CD14-positive monocyte (primary cell): ENCODE measurements at places on chromosomes 3 and 15. TPM values are rescaled to one million over a fixed set of nuclear protein-coding genes. Genes with fewer than 3 reads are reported as not detected.
A peak's percentile ranks its signal among the peaks of the same experiment; 100 is the strongest.

- H3K36me3 ChIP-seq: peaks cover 56% of the 10 kb centered on the region
- H3K27me3 ChIP-seq: no peaks in the 10 kb centered on the region
- H3K4me1 ChIP-seq: no peaks in the 10 kb centered on the region
- H3K27ac ChIP-seq: no peak overlapping the region
- no peak for DNase-seq
Observed at GRCh38 chr3:47854267-47854666, 51.3 kb downstream of the DHX30 start.

GRCh38 chr15:88032787-88033186 lies 223.8 kb downstream of the NTRK3 start:
- H3K4me1 ChIP-seq: no peaks in the 10 kb centered on the region
- no peak overlapping the region for H3K27ac ChIP-seq
- H3K27me3 ChIP-seq: peaks cover 2% of the 10 kb centered on the region
- H3K36me3 ChIP-seq: no peaks in the 10 kb centered on the region
- DNase-seq: no peak
- H3K4me3 ChIP-seq: no peak overlapping the region

DNA sequence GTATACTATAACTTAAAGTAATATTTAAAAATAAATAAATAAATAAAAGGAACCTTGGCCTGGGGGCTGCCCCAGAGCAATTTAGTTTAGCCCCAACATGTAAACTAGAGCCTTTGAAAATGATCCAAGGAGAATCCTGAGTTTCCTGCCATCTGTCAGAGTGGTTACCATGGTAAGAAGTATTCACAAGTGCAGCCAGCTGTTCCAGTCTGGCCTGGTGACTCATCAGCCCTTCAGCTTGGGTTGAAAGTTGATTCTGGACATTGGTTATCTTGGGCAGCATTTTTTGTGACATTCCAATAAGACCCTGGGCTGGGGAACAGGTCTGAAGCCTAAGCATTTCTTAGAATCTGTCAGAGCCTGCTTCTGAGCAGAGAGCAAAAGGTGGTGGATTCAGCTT lies 72.7 kb upstream of the LRTM1 start:
- peak overlapping the region; percentile 31 for H3K27ac ChIP-seq
- H3K4me3 ChIP-seq: no peak overlapping the region
- no peak for DNase-seq
- peaks cover 52% of the 10 kb centered on the region for H3K36me3 ChIP-seq

DNA sequence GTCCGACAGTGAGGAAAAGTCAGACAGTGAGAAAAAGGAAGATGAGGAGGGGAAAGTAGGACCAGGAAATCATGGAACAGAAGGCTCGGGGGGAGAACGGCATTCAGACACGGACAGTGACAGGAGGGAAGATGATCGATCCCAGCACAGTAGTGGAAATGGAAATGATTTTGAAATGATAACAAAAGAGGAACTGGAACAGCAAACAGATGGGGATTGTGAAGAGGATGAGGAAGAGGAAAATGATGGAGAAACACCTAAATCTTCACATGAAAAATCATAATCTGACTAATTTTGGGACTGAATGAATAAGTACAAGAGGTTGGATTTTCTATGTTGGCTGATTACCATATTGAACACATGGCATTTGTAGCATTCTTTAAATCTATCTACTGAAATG lies 26.2 kb downstream of the SEC62 start:
- DNase-seq: peak; percentile 39
- no peaks in the 10 kb centered on the region for H3K27me3 ChIP-seq
- H3K36me3 ChIP-seq: peaks cover 52% of the 10 kb centered on the region
- peaks cover 8% of the 10 kb centered on the region for H3K4me1 ChIP-seq
- no peak overlapping the region for H3K4me3 ChIP-seq

GRCh38 chr3:100896994-100897393 lies 96.2 kb downstream of the ABI3BP start:
- DNase-seq: no peak
- H3K36me3 ChIP-seq: no peaks in the 10 kb centered on the region
- H3K4me3 ChIP-seq: no peak overlapping the region
- H3K27me3 ChIP-seq: no peaks in the 10 kb centered on the region
- no peak overlapping the region for H3K27ac ChIP-seq

- no peak overlapping the region for H3K4me3 ChIP-seq
- DNase-seq: no peak
- no peaks in the 10 kb centered on the region for H3K27me3 ChIP-seq
- no peak overlapping the region for H3K27ac ChIP-seq
- peaks cover 4% of the 10 kb centered on the region for H3K4me1 ChIP-seq
Observed at GRCh38 chr15:36817776-36818175, 238.3 kb downstream of the CDIN1 start.

DNA sequence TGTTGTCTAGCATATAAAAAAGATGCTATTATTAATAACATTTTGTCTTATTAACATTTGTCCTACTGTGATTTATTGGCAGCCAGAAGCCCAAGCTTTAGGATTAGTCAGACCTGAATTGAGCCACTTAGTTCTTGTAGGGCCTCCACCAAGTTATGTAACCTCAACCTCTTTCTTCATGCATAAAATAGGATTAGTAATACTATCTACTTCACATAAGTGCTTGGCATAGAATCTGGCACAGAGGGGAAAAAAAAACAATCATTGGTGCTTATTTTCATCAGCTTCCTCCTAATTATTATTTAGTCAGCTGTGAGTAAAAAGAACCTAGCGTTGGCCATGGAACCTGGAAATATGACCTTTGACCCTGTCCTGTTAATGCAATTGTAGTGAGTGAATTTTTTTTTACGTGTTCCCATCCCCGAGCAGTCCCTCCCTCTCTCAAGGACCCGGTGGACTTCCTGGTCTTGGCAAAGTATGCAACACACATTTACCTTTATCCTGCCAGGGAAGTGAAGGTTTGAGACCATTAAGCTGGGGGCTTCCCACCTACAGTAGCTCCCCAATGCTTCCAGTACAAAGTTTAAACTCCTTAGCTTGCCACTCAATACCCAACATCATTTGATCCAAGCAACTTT lies 136.8 kb downstream of the FHIT start:
- H3K36me3 ChIP-seq: no peaks in the 10 kb centered on the region
- H3K27me3 ChIP-seq: no peaks in the 10 kb centered on the region
- no peak for DNase-seq
- H3K27ac ChIP-seq: no peak overlapping the region
- no peak overlapping the region for H3K4me3 ChIP-seq
- H3K4me1 ChIP-seq: no peaks in the 10 kb centered on the region

DNA sequence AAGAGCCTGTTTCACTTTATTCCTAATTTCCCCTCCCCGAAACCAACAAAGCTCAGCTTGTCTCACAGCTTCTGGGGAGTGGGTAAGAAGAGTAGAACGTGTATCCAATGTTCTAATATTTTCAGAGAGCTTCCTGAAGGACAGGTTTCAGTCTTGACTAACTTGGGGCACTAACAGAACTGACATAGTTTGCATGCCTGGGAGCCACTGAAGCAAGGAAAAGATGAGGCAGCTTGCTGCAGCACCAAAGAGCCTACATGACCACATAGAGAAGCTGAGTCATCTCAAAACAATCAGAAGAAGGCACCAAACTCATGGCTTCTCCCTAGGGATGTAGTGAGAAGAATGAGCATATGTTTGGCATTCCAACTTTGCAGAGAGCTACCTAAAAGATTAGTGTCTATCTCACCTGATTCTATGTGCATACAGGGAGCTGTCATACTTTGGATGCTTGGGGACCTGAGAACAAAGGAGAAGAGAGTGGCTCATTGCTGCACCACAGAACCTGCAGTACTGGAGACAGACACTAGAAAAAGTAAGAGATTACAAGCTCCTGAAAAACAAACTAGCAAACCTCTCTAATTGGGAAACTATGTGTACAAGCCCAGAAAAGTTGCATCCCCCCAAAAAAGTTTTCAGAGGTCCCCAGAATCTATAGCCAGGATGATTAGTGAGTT lies 86.9 kb downstream of the DCLK3 start:
- H3K36me3 ChIP-seq: no peaks in the 10 kb centered on the region
- no peak overlapping the region for H3K27ac ChIP-seq
- no peaks in the 10 kb centered on the region for H3K4me1 ChIP-seq
- no peak overlapping the region for H3K4me3 ChIP-seq
- DNase-seq: no peak

GRCh38 chr3:14574183-14574582 lies 34.0 kb upstream of the GRIP2 start:
- H3K27me3 ChIP-seq: no peaks in the 10 kb centered on the region
- peaks cover 4% of the 10 kb centered on the region for H3K4me1 ChIP-seq
- DNase-seq: no peak
- no peaks in the 10 kb centered on the region for H3K36me3 ChIP-seq
- no peak overlapping the region for H3K4me3 ChIP-seq
- H3K27ac ChIP-seq: no peak overlapping the region

- peaks cover 100% of the 10 kb centered on the region for H3K4me1 ChIP-seq
- peak overlapping the region; percentile 82 for H3K27ac ChIP-seq
- no peaks in the 10 kb centered on the region for H3K27me3 ChIP-seq
- peaks cover 50% of the 10 kb centered on the region for H3K36me3 ChIP-seq
Observed at GRCh38 chr3:12999147-13000140, 73.8 kb downstream of the IQSEC1 start.

GRCh38 chr3:165770781-165771180 lies 66.4 kb downstream of the BCHE start:
- no peaks in the 10 kb centered on the region for H3K4me1 ChIP-seq
- H3K36me3 ChIP-seq: no peaks in the 10 kb centered on the region
- no peak overlapping the region for H3K4me3 ChIP-seq
- no peak overlapping the region for H3K27ac ChIP-seq
- DNase-seq: no peak

- H3K27ac ChIP-seq: no peak within 1 kb of the TSS
- no peak for DNase-seq
- peaks cover 3% of the 10 kb centered on the region for H3K27me3 ChIP-seq
- H3K36me3 ChIP-seq: peaks cover 57% of the 10 kb centered on the region
Observed at GRCh38 chr15:32641517-32642059, at the start of gene SCG5. SCG5 (plus strand) TSS chr15:32641710; CDS start chr15:32643593, 1,883 bp downstream.

DNA sequence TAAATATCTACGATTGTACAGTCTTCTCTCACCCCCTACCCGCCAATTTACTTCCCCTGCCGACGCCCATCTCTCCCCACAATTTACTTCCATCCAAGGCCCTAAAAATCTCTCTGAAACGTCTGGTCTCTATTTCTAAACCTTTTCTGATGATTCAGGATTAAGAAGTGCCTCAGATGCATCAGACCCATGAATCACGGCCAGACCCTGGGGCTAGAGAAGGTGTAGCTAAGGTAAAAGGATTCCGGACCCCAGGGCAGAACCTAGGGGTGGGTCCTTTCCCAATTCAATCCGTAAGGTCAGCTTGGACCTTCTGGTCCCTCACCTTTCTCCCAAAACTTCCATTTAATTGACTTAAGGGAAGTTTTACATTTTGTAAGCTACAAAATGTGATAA lies 46.4 kb downstream of the LRIG1 start:
- no peaks in the 10 kb centered on the region for H3K27me3 ChIP-seq
- H3K36me3 ChIP-seq: no peaks in the 10 kb centered on the region
- H3K4me1 ChIP-seq: peaks cover 8% of the 10 kb centered on the region
- H3K27ac ChIP-seq: no peak overlapping the region

GRCh38 chr3:179000659-179001058 lies 71.0 kb downstream of the ZMAT3 start:
- no peaks in the 10 kb centered on the region for H3K27me3 ChIP-seq
- H3K4me1 ChIP-seq: no peaks in the 10 kb centered on the region
- no peak overlapping the region for H3K27ac ChIP-seq
- H3K36me3 ChIP-seq: no peaks in the 10 kb centered on the region

GP9 gene
- 0.18 TPM in 1 of 2 replicates, not detected in the other for polyA plus RNA-seq

GRK7 gene
- polyA plus RNA-seq: 0.07 TPM

TRH gene
- not detected for polyA plus RNA-seq
